T follicular helper cell (primary cell): ENCODE measurements at places on chromosomes 12 and 14.

- no peak for DNase-seq
Measured at GRCh38 chr14:104528496-104528895, 51.1 kb upstream of the C14orf180 start.

- no peak for DNase-seq
Measured at GRCh38 chr12:95169368-95169767, 47.9 kb downstream of the FGD6 start.

- DNase-seq: no peak
Measured at GRCh38 chr14:33335366-33335765, 396.7 kb downstream of the NPAS3 start.

DNA sequence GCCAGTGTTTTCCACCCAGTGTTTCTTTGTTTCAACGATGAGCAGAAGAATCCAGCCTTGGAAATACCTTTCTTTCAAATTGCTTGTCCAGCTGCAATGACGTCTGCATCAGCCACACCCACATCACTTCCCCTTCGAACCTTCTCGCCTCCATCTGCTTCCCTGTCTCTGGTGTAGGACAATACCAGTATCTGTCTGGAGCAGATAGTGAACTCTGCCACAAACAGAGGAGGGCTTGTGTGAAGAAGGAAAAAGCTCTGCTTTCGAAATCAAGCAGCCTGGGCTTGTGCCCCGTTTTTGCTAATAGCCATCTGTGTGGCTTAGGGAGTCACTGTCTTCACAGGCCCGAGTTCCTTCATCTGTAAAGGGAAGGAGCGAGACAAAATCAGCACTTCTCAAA lies 415.4 kb downstream of the ZFP36L1 start:
- DNase-seq: no peak

DNA sequence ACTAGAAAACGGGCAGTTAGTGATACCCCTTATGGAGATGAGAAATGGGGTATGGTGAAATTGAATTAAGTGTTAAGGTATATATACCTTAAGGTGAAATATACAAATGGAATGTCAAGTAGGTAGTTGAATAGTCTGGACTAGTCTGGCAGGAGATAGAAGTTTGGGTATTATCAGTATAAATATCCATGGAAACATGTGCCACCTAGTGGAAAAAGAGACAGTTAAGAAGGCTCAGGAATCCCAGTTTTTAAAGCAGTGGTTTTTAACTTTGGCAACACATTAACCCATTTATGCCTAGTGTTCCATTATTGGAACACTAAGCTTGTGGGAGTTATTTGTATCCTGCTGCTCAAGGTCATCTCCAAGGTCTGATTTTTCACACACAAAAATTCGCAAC lies 38.6 kb upstream of the TPH2 start:
- DNase-seq: no peak

GRCh38 chr12:115758877-115759620 lies 518.4 kb downstream of the MED13L start:
- no peak for DNase-seq

DNA sequence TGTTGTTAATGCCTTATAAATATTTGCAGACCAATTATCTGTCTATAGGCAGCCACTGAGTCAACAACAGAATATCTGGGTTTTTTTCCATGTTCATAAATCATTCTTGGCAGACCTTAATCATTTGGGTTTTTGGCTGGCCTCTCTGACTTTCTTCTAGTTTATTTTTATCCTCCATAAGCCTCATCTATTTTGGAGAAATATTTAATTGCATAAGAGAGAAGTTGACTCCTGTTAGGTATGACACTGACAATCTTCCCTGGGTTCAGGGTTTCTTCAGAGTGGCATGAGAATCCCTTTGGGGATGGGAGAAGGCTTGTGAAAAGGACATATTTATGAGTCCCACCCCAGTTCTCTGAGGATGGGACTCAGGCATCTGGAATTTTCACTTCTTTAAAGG lies 299.8 kb downstream of the NRXN3 start:
- no peak for DNase-seq

GRCh38 chr14:54329082-54329695 lies 67.6 kb upstream of the CDKN3 start:
- no peak for DNase-seq

DNA sequence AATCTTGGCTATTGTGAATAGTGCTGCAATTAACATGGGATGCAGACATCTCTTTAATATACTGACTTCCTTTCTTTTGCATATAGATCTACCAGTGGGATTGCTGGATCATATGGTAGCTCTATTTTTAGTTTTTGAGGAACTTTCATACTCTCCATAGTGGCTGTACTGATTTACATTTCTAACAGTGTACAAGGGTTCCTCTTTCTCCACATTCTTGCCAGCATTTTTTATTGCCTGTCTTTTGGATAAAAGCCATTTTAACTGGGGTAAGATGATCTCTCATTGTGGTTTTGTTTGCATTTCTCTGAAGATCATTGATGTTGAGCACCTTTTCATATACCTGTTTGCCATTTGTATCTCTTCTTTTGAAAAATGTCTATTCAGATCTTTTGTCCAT lies 8.4 kb downstream of the AMDHD1 start:
- DNase-seq: no peak

DNA sequence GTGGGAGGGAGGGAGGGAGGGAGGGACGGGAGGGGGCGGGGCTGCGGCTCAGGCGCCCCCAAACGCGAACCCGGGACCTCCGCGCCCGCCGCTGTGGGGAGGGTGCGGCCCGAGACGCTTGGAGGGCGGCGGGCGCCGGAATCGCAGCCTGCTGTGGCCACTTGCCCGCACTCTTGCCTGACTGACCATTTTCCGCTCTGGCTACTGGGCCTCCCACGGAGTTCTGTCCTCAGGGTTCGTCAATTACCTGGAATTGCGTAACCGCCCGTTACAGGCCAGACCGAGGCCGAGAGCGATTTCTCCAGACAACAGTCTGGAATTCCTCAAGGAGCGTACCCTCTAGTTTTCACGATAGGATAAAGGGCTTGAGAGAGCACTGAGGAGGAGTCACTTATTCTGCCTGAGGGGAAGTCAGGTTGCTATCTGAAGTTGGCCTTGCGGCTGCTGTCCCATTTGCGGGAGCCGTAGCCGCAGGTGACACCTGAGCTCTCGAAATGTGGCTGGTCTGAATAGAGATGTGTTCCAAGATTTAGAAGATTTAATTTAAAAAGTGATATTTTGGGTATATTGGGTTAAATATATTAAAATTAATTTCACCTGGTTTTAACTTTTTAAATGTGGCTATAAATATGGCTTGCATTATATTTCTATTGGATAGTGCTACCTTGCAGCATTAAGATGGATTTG lies 446 bp upstream of the ZNF641 start:
- DNase-seq: no peak

DNA sequence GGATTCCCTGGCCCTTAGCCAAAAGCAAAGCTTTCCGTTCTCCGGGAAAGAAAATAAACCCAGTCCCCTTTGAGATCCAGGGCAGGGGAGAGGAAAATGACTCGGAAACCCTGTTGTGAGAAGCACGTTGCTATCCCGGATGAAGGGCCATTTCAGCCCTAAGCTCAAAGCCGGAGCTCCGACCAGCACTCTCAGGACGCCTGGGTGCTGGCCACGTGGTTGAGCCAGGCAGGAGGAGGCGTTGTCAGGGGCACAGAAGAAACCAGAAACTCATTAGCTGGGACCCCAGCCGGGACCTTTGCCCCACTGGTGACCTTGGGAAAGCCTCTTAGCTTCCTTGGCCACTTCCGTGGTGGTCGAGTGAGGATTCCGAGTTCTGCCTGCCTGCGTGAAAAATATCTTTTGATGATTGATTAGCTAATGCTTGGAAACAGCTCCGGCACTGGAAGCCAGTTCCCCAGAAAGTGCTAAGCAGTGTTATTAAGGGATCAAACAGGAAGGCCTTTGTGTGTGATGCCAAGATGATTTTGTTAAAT lies 57.6 kb upstream of the FZD10 start:
- DNase-seq: no peak

- DNase-seq: no peak
Measured at GRCh38 chr14:39957987-39958386, 525.8 kb upstream of the FBXO33 start.

DNA sequence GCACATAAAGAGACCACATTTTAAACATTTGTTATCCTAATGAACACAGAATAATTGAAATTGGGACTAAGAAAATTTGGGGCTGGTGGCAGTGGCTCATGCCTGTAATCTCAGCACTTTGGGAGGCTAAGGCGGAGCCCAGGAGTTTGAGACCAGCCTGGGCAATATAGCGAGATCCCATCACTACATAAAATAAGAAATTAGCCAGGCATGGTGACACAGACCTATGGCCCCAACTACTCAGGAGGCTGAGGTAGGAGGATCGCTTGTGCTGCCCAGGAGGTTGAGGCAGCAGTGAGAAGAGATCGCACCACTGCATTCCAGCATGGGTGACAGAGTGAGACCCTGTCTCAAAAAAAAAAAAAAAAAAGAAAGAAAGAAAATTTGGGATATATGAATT lies 59.7 kb downstream of the CPM start:
- DNase-seq: no peak

- DNase-seq: peak; percentile 85
Measured at GRCh38 chr12:122895704-122896636, at the start of gene VPS37B. VPS37B (minus strand) TSS chr12:122896124; CDS start chr12:122896062, 62 bp downstream.

GRCh38 chr14:64973026-64973442 lies 898 bp upstream of the RAB15 start:
- no peak for DNase-seq

DNA sequence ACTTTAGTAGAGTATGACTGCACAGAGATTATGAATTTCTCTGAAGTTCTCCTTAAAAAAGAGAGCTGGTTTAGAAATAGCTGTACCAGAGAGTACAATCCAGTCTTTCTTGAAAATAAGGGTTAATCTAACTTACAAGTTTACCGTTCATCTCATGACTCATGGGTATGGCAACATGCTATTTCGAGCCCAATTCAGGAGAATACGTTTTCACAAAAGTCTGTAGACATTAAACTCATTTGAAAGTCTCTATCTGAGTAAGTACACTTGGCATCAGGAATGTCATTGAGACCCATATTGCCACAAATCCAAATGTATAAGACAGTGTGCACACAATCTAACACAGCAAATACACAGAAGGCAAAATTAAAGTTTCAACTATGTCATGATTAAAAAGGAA lies 160.5 kb downstream of the PIK3C2G start:
- no peak for DNase-seq

- DNase-seq: no peak
Measured at GRCh38 chr12:570435-570920, 92.8 kb downstream of the NINJ2 start.

GRCh38 chr12:45458854-45459807 lies 243.2 kb downstream of the ANO6 start:
- DNase-seq: no peak

- no peak for DNase-seq
Measured at GRCh38 chr12:130922511-130922953, 31.2 kb upstream of the ADGRD1 start.

DNA sequence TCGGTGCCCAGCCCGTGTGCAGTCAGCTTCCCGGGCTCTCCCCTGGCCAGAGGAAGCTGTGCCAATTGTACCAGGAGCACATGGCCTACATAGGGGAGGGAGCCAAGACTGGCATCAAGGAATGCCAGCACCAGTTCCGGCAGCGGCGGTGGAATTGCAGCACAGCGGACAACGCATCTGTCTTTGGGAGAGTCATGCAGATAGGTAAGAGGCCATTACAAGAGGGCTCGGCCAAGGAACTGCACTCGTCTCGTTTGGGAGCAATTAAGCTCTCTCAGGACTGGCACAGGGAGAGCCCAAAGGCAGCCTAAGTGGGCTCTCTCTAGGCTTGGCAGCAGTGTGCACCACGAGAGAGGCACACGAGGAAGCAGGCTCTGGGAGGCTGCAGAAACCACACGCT lies 3.7 kb downstream of the WNT5B start:
- no peak for DNase-seq

DNA sequence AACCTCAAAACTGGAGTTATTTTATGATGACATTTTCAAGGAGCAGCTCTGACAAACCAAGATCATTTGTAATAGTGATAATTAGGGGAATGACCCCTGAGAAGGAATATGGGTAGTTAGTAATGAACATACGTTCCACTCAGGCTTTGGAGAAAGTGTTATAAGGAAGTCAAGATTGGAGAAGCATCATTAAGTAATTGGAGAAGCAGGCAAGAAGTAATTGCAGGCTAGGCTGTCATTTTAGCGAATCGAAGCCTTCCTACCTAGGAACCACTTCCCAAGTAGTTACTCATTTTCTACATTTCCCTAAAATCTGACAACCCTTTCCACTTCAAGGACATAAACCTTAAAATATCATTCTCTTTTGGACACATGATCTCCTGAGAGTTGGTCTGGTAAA lies 1.2 kb downstream of the EDDM3B start:
- no peak for DNase-seq

- DNase-seq: no peak
Measured at GRCh38 chr14:94269156-94269555, 23.9 kb downstream of the SERPINA10 start.
